ENCODE measurements at places on chromosomes 5 and 9.
A peak's percentile ranks its signal among the peaks of the same experiment; 100 is the strongest.

GRCh38 chr9:136875155-136875554 lies 9.0 kb upstream of the EDF1 start:
- DNase-seq, result no peak

DNA sequence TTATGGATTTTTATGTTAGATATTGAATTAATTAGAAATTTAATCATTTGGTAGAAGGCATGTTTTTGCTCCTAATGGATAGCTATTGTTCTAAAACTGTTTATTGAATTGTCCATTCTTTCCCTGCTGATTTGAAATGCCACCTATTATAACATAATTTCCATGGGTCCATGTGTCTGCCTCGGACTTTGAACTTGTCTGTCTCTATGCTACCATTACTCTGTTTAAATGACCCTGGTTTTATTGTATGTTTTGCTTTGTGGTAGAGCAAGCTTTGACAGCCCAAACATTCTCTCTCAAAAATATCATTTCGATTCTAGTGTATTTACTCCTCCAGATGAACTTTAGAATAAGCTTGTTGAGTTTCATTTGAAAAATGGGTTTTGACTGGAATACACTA lies 120.6 kb downstream of the ARHGEF28 start:
- DNase-seq, result no peak

GRCh38 chr9:83440641-83441040 lies 97.6 kb downstream of the FRMD3 start:
- DNase-seq, result no peak

GRCh38 chr5:178336889-178337288 lies 104.3 kb upstream of the PHYKPL start:
- no peak for DNase-seq

- peak; percentile 56 for DNase-seq
These were observed 3.6 kb downstream of the HNRNPAB start for GRCh38 chr5:178207917-178208280.

GRCh38 chr5:10611290-10611689 lies 47.4 kb downstream of the ANKRD33B start:
- DNase-seq, result no peak

GRCh38 chr9:20734275-20734674 lies 50.2 kb downstream of the FOCAD start:
- DNase-seq, result no peak

- no peak for DNase-seq
These were observed 455.1 kb downstream of the CDH18 start for GRCh38 chr5:19532936-19533335.

DNA sequence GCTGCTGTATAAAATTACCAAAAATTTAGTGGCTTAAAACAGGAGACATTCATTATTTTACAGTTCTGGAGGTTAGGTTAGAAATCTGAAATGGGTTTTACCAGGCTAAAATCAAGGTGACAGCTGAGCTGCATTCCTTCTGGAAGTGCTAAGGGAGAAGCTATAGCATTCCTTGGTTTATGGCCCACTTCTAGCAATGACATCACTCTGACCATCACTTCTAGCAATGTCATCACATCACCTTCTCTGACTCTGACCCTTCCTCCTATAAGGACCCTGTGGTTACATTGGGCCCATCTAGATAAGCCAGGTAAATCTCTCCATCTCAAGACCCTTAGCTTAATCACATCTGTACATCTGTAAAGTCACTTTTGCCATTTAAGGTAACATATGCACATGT lies 366.1 kb downstream of the EFNA5 start:
- no peak for DNase-seq

- DNase-seq, result no peak
These were observed 66.6 kb downstream of the CDC14B start for GRCh38 chr9:96553070-96553469.

- no peak for DNase-seq
These were observed 51.7 kb downstream of the ARHGAP26 start for GRCh38 chr5:142821733-142822487.

- no peak for DNase-seq
These were observed 229.9 kb downstream of the DOCK8 start for GRCh38 chr9:444528-444927.

GRCh38 chr5:36371366-36371765 lies 69.7 kb upstream of the RANBP3L start:
- DNase-seq, result no peak

DNA sequence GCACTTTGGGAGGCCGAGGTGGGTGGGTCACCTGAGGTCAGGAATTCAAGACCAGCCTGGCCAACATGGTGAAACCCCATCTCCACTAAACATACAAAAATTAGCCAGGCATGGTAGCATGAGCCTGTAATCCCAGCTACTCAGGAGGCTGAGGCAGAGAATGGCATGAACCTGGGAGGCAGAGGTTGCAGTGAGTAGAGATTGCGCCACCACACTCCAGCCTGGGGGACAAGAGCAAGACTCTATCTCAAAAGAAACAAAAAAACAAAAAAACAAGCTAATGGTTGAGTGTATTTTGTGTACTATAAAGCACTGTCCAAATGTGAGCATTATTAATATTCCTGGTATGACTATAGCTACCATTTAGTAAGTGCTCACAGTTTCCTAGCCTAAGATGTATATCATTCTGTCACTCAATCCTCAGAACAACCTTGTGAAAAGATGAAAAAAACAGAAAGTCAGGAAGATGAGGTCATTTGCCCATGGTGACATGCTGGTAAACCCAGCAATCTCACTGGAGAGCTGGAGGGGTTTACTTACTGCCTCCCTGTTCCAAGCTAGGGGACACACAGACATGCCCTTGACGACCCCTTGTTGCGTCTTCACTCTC lies 27.7 kb downstream of the ARHGEF37 start:
- DNase-seq, result no peak

- DNase-seq, result no peak
These were observed 28.7 kb downstream of the PNPLA7 start for GRCh38 chr9:137521405-137521985.

DNA sequence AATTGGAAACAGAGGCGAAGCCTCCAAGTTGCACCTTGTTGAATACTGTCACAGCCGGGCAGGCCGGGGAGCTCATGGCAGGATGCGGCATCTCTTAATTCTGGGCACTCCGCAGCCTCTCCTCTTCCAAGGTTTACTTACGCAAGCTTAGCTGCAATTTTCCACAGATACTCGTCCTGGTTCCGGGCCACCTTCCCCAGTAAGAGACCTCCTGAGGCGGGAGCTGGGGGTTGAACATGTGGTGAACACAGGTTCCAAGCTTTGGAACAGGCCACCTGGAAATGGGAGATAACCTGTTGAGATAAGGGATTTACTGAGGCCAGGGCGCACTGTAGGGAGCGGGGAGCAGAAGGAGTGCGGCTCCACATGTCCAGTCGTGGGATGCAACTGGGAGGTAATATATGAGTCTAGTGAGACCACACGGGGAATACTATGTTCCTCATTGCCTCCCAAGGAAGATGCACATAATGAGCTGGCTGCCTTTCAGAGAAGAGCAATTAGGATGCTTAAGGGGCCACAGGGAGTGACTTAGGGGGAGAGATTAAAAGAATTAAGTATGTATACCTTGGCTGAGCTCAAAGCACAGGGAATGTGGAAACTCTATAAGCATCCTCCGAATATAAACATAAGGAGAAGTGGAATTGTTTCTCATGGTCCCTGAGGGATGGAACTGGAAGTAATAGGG lies 335.2 kb downstream of the CWC27 start:
- no peak for DNase-seq

DNA sequence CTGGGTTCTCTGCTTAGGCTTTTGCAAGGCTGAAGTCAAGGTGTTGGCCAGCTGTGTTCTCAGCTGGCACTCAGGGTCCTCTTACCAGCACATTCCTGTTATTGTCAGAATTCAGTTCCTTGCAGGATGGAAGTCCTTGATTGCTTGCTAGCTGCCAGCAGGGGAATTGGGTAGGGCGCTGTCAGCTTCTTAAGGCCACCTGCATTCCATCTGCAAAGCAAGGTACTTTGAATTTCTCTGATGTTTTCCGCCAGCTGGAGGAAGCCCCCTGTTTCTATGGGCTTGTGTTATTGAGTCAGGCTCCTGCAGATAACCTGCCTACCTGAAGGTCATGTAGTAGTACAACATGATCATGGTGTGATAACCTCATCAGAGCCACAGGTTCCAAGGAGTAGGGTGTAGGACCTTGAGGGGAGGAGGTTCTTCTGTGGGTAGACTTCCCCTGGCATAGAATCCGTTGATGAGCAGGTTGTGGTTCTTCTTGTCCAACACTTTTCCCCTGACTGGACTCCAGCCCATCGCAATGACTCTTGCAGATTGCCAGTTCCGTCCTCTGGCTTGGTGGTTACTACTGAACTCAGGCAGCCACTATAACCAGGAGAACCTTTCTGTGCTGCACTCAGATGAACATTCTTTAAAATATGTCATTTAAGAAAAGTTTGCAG lies 6.8 kb downstream of the TENT4A start:
- no peak for DNase-seq

DNA sequence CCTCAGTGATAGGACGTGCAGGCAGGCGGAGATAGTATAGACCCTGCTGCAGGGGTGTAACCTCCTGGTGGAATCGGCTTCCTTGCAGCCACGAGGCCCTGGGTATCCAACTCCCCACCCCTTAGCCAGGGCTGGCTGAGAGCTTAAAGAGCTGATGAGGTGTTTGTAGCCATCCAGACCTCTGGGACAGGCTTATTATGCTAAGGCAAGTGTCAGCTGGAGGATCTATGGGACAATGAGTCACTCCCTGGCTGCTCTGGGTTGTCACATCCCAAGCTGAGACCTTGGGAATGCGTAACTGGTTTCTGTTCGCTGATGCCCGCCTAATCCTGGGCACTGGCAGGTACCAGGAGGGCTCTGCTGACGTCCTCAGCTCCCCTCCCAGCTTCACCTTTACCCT lies 38.9 kb downstream of the DAB2IP start:
- no peak for DNase-seq

DNA sequence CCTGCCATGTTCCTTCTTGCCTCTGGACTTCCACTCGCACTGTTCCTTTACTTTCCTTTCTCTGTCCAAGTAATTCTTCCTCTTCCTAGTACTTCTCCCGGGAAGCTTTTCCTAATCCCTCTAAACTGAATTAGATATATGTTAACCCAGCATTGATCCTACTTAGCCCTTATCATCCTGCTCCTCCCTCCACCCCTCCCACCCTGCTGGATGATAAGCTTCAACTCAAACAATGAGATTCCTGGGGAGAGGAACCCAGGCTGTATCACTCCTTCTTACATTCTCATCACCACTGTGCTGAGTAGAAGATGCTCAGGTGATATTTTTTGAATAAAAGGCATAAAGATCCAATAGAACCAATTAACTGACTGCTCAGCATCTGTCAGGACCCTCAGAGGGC lies 45.7 kb downstream of the CDK5RAP2 start:
- no peak for DNase-seq

GRCh38 chr5:32157078-32157477 lies 17.0 kb downstream of the GOLPH3 start:
- DNase-seq, result no peak

- no peak for DNase-seq
These were observed 428.8 kb upstream of the CDH6 start for GRCh38 chr5:30764704-30765103.

- DNase-seq, result no peak
These were observed 49.6 kb upstream of the ADRB2 start for GRCh38 chr5:148776780-148777179.

GRCh38 chr5:100761192-100761591 lies 141.9 kb downstream of the ST8SIA4 start:
- DNase-seq, result no peak

GRCh38 chr5:3449481-3449880 lies 146.2 kb upstream of the IRX1 start:
- DNase-seq, result no peak

DNA sequence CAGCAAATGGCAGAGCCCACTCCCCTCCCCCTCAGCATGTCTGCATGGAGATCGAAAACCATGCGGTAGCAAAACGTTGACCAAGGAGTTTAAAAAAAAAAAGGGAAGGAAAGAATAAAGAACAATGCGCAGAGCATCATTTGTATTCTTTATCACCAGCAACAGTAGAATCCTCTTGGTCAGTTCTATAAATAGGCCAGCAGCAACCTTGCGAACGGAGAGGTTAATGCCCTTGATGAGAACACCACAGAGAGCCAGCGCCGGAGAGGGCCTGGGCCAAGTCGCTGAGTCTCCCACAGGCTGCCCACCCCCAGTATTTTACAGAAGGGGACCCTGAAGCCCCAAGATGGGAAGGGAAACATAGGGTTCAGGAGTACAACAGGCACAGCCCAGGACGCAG lies 22.7 kb downstream of the WHRN start:
- DNase-seq, result no peak

- DNase-seq, result no peak
These were observed 72.3 kb upstream of the ANXA1 start for GRCh38 chr9:73079326-73079725.

DNA sequence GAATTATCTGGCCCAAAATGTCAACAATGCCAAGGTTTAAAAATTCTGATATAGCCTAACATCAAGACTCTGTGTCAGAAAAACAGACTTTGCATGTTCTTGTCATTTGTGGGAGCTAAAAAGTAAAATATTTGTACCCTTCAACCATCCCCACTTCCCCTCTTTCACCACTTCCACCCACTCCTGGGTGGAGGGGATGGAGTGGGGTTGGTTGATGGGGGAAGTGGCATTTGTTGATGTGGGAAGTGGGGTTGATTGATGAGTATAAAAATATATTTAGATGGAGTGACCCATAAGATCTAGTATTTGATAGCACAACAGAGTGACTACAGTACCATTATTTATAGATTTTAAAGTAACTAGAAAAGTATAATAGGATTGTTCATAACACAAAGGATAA lies 55.0 kb upstream of the C9orf72 start:
- no peak for DNase-seq

DNA sequence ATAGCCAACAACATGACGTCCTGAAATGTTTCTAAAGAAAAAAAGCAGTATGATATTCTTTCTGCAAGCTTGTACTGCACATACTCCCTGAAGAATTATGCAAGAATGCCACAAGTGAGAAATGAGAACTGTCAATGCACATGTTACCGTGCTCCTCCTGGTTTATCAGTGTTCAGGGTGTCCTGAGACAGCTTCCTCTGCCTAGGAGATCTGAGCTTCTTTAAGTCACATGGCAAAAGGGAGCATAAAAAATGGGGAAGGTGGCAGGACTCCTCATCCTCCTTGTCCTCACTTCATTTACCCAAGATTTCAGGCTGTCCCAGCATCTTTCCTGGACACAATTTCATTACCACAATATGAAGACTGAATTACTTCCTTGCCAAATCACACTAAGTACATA lies 238.2 kb downstream of the GLIS3 start:
- no peak for DNase-seq

DNA sequence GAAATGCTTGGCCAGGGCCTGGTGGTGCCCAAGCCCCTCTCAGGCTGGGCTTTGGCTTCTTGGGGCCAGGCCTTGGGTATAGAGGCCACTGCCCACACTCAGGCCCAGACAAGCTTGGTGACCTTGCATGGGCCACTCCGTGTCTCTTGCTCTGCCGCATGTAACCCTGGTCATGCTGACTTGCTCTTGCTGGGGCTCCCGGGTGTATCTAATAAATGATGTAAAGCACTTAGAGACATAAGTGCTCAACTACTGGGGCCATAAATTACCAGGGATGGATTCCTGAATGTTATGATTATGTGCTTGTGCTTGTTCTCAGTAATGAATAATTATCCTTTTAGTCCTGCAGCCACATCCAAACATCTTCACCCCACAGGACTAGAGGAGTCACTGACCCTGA lies 54.0 kb downstream of the C5orf15 start:
- DNase-seq, result no peak

All from activated effector memory CD4-positive, alpha-beta T cell treated with anti-CD3 and anti-CD28 coated beads, Interleukin-2, amount 50 U/mL, for 16 hours (primary cell).